ENCODE measurements at places on chromosomes 11 and 22. TPM values are rescaled to one million over a fixed set of nuclear protein-coding genes. Genes with fewer than 3 reads are reported as not detected.

Gene SYT13
- not detected for total RNA-seq

Gene CRYBB2
- total RNA-seq, result 0.77 TPM

Gene CABP2
- not detected for total RNA-seq

Gene ZFTA
- total RNA-seq, result 1.3 TPM

Gene TRIM29
- not detected for total RNA-seq

Gene GGTLC2
- not detected for total RNA-seq

Gene OR52E8
- not detected for total RNA-seq

Gene MEI1
- total RNA-seq, result 39.8 TPM

Gene OR10AG1
- total RNA-seq, result not detected

Gene TNNT3
- total RNA-seq, result 26.2 TPM

Gene SPTBN2
- total RNA-seq, result 0.37 TPM

Gene ASPHD2
- 13.2 TPM for total RNA-seq

Gene KCTD14
- 0.21 TPM for total RNA-seq

Gene LDHAL6A
- not detected for total RNA-seq

Gene LYVE1
- not detected for total RNA-seq

Gene OR5A1
- total RNA-seq, result not detected

Gene OR8A1
- total RNA-seq, result not detected

Gene ABCC8
- not detected for total RNA-seq
